ENCODE measurements at places on chromosomes 2 and 18.

DNA sequence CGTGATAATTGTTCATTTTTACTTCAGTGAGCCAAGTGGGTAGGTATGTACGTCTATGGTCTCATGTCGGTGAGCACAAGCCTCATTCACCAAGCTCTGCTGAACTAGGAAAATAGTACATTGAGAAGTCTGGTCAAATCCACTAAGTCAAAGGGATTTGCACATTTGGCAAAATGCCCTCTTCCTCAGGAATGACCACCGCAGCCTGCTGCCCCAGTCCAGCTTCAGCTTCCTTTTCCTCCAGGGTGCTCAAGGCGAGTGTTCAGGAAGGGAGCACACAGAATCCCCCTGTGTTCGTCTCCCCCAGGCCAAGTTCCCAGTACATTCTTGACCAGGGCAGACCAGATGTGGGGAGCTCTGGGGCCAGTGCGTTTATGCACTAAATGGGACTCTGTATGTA, 23.0 kb downstream of the TCF7L1 start:
- DNase-seq: no peak

DNA sequence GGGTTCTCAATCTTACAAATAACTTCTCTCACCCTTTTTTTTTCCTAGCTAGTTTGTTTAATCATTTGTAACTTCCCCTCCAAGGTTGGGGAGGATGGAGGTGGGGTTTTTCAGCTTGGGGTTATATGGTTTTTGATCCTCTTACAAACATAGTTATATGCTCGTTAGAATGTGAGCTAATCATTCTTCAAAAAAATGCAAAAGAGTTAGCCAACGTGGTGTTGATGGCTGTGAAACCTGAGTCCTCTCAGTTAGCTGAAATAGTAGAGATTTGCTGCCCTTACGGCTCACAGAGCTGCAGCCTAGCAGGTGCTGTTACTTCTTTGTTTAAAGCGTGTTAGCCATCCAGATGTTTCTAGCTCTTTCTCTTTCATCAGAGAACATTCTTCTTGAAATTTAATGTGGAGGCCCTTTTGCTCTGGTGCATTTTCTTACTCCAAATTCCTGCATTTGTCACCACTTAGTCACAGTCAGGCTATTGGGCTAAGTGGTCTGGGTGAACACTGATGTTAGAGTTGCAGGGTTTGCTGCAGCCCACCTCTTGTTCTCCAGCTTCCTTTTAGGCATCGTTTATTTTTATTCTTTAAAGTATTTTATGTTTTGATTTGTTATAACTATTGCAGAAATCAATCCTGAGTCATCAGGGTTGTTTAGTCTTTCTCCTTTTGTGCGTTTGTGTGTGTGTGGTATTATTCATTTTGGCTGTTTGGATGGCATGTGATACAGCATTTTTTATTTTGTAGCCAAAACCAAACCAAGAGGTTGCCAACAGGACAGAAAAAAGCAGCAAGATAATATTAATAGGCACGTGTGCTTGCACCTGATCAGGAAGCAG, 41.1 kb downstream of the LIMS1 start:
- no peak for DNase-seq

- DNase-seq: peak; percentile 59
These were observed 4.6 kb downstream of the MBP start for GRCh38 chr18:77127769-77128671.

DNA sequence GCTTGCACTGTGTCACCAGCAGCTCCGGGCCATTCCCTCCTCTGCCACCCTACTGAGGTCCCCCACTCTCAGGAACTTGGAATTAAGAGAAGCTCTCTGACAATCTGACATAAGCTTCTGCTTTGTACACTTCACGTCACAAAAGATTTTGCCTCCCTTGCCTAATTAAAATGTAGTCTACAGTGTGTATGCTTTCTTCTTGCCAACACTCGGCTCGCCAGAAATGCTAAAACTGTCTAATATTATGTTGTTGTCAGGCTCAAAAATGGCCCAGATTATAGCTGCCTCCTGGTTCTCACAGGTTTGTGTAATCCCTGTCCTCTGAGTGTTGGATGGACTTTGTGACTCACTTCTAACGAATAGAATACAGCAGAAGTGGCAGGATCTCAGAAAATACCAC, 474.7 kb downstream of the MBD2 start:
- DNase-seq: no peak

DNA sequence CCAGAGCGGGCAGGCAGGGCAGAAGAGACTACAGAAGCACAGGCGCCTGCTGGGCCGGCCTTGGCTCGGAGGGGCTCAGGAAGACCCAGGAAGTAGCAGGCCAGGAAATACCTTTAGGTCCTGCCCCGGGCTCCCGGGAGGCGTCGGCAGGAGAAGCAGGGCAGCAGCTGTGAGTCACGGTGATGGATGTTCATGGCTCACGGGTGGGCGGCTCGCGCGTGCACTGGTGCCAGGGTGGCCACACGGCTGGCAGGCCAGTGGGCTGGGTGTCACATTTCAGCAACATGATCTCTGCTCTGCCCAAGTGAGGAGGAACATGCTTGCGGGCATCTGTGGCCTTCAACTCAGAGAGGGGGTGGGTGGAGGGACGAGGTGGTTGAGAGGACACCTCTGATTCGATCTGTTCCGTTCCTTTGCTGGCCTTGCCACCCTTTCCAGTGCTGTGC, 139.3 kb downstream of the KLHL29 start:
- no peak for DNase-seq

- no peak for DNase-seq
These were observed 391.9 kb upstream of the RAB6C start for GRCh38 chr2:129587426-129588064.

GRCh38 chr2:71655498-71655897, 202.1 kb downstream of the DYSF start:
- no peak for DNase-seq

DNA sequence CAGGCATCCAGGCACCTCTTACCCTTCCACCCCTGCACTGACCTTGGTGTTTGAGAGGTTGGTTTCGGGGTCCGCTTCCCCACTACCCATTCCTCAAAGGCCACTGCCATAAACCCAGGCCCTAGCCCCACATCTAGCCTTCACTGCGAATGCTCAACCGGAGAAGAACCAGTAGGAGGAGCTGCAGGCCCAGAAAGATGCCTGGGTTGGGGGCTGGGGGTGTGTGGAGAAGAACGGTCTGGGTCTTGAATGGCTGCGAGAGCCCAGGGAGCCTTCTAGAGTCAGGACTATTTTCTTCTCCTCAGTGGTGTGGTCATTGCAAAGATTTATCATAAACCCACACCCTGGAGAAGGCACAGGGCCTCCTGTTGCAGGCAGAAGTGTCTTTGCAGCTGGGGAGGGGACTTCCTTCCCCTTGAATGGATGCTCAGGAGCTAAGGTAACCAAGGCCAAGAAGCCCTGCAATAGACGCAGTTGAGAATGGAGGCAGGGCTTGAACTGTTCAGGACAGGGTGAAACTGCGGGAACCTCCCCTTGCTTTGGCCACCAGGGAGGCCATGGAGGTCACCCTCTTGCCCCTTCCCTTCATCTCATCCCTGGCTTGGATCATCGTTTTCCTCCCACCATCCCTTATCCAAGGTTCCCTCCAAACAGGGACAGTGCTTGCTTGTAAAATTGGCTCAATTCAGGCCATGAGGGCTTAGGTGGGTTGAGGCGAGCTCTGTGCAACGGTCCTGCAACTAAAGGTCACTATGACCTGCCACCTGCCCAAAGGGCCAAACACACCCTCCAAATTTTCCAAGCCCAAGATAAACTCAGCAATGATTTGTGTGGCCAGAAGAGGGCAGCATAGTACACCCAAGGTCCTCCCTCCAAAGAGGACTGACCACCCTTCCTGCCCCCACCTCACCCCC, 20.9 kb downstream of the THNSL2 start:
- DNase-seq: peak; percentile 24

- DNase-seq: peak; percentile 91
These were observed 14.5 kb downstream of the PTPRN start for GRCh38 chr2:219294356-219295351.

- DNase-seq: no peak
These were observed 308.8 kb downstream of the ALK start for GRCh38 chr2:29612568-29612967.

DNA sequence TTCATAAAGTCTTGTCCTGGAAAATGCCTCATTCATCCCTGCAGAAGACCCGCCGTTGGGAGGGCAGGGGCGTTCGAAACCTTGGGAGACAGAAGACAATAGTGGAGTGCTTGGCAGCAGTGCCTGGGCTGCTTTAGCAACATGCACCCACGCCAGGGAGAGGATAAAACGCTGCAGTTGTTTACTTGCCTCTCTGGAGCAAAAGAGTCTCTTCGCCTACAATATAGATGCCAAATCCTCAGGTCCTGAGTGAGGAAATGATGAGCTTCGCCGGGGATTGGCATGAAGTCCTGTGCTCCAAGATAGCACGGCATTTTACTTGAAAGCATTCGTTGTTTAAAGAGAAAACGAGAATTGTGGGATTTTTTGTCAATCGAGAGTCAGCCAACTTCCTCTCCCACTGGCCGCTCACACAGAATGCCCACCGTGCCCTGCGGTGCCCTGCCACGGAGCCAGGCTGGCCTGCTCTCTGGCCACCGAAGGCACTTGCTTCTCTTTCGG, 152.5 kb upstream of the POU3F3 start:
- DNase-seq: no peak

- no peak for DNase-seq
These were observed 113.9 kb downstream of the HNMT start for GRCh38 chr2:138078153-138078552.

GRCh38 chr2:190972213-190972612, 41.8 kb downstream of the STAT1 start:
- no peak for DNase-seq

DNA sequence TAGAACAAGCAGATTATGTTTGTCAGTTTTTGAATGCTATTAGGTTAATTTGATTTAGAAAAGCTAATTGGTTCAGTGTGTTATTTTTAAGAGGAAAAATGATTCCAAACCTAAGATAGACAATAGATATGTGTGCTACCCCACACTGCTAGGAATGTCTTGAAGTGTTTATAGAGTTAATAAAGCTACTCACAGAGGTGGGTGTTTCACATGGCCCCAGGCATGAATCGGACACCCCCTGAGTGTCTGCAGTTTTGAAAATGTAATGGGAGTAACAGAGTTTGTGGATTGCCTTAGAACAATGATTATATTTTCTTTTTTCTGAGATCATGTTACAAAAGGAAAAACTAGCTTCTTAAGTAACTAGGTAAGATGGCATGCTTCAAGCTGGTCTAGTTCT, 348.3 kb downstream of the ADCYAP1 start:
- DNase-seq: no peak

GRCh38 chr2:207478572-207478971, 51.2 kb upstream of the CREB1 start:
- no peak for DNase-seq

GRCh38 chr2:60441800-60442199, 111.7 kb downstream of the BCL11A start:
- no peak for DNase-seq

DNA sequence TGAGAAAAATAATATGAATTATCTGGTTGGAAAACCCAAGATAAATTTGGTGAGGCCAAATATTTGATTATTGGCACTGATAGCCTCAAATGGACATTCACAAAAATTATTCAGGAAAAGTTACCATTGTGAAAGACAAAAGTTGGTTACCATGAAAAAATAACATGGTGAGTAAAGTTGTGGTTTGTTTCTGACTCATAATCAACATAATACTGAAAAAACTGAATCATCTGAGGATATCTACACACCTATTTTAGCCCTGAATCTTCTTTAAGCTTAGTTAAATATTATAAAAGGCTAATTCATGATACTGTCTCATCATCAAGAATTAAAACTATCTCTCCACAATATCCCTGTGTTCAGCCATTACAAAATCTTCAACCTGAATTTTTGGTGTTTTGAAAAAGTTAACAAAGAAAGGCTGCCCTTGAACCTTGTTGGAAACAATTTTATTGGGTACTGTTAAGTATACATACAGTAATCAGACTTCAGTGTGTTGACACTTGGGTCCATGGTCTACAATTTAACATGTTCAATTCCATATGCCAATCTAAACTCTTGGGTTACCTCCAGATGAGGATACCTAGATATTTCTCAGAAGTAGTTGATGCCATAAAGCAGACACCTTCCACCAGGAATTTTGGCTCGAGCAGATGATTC, 607.5 kb upstream of the SLC39A10 start:
- DNase-seq: no peak

- DNase-seq: no peak
These were observed 37.7 kb upstream of the CNGA3 start for GRCh38 chr2:98308532-98308931.

- no peak for DNase-seq
These were observed 66.8 kb downstream of the ZNF236 start for GRCh38 chr18:76889091-76889699.

DNA sequence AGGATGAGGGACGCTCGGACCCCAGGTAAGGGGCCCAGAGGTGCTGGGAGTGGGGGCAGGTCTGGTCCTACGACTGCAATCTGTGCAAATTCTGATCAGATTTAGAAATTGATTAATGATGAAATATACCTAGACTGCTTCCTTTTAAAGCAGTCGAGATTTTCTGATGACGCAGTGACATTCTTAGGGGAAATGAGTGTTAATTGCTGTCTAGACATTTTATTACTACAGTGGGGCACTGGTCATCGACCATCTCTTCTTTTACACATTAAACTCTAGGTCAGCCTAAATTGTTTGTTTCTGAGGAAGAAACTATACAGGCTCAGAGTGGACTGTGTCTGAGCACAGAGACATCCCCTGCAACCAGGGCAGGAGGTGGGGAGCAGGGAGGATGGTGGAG, 154.4 kb upstream of the SALL3 start:
- no peak for DNase-seq

- no peak for DNase-seq
These were observed 545.4 kb downstream of the CCDC85A start for GRCh38 chr2:56729212-56729611.

GRCh38 chr2:2633017-2633416, 301.9 kb upstream of the MYT1L start:
- DNase-seq: no peak

GRCh38 chr2:134148843-134149472, 104.9 kb upstream of the MGAT5 start:
- DNase-seq: no peak

DNA sequence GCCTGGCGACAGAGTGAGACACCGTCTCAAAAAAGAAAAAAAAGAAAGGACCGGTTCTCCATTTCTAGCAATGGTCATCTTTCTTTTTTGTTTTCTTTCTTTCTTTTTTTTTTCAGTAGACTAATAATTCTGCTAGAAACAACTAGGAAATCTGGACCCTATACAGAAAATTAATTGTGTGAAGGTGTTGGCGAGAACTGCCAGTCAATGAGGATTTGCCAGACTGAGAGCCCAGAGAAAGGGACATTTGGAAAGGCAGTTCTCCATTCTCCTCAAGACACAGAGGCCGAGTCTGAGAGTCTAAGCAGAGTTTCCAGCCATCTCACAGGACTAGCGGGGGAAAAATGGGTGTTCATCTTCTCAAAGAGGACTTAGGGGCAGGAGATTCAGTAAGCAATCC, 123.6 kb upstream of the GPC1 start:
- DNase-seq: no peak

DNA sequence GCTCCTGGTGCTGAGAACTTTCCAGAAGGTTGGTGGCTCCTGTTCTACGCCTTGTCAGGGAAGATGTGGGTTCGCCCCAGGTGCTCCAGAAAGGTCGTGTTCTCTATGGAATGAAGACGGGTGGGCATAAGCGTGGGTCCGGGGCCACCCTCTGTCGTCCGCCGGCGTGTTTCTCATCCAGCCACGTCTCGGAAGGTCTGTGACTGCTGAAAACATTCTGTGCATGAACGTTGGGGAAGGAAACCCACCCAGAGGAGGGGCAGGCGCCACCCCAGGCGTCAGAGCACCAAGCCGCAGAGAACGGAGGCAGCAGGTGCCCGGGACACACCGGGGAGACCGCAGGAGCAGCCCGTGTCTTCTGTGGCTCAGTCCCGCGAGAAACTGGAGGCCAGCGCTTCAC, 118.2 kb downstream of the RTP5 start:
- no peak for DNase-seq

Data from transverse colon (tissue), 4 donors.